ENCODE measurements at places on chromosomes 1 and 21. TPM values are rescaled to one million over a fixed set of nuclear protein-coding genes. Genes with fewer than 3 reads are reported as not detected.
A peak's percentile ranks its signal among the peaks of the same experiment; 100 is the strongest.

The RUNX3 gene
- total RNA-seq, result 180 TPM

The DEPDC1 gene
- total RNA-seq, result 16.0 TPM

The CRP gene
- not detected for total RNA-seq

The ITLN2 gene
- not detected for total RNA-seq

The YBX1 gene
- total RNA-seq, result 1,417 TPM

The RGS4 gene
- not detected for total RNA-seq

The LPAR3 gene
- 0.58 TPM for total RNA-seq

The WNT4 gene
- total RNA-seq, result not detected

- no peak for DNase-seq
These were observed 354.3 kb upstream of the NEGR1 start for GRCh38 chr1:72636631-72637030.

DNA sequence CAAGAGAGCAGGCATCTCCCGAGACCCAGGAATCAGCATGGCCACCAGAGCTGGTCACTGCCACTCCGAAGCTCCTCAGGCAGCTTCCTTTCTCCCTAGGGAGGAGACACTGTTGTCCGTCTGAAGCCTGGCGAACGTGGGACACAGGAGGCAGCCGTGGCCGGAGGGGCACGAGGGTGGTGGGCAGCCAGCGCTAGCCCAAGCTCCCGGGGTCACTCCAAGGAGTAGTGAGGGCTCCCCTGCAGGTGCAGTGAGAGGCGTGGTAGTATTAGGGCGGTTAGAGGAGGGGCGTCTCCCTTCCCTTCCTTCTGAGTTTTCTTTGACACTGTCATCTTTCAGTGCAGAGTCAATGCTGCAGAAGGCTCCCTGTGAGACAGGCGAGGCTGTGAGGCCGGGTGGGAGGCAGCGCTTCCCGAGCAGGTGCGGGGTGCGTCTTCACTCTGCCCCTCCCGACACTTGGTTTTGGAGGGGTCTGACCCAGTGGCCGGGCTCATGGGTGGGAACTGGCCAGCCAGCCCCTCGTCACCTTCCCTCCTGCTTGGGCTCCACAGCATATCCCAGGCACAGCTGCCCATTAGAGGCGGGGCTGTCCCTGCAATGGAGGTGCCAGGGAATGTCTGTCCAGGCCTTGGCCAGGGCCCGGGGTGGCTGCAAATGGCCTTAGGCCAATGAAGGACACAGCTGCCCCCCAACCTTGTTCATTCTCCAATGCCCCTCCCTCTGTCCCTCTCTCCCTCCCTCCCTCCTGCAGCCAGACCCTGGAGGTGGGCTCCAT is 171.6 kb upstream of the ARHGEF16 start:
- DNase-seq, result no peak

DNA sequence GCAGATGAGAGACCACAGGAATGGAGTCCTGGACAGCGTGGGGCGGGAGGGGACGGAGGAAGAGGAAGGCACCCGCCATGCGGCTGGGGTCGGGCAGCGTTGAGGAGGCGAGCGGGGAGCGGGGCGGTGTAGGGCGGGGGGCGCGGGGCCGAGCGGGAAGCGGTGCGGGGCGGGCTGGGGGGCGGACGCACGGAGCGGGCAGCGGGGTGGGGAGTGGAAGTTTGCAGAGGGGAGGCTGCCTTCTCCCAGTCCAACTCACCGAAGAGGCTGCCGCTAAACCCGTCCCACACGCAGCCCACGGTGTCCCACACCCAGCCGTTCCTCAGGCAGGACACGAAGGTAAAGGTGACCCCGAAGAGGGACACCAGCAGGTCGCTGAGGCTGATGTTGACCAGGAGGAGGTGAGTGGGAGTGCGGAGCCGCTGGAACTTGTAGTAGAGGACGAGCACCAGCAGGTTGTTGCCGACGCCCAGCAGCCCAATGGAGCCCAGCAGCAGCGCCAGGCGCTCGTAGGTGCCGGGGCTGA is 483 bp downstream of the CHML start:
- DNase-seq, result peak; percentile 52

- DNase-seq, result no peak
These were observed 18.3 kb downstream of the GRHL3 start for GRCh38 chr1:24337455-24337854.

DNA sequence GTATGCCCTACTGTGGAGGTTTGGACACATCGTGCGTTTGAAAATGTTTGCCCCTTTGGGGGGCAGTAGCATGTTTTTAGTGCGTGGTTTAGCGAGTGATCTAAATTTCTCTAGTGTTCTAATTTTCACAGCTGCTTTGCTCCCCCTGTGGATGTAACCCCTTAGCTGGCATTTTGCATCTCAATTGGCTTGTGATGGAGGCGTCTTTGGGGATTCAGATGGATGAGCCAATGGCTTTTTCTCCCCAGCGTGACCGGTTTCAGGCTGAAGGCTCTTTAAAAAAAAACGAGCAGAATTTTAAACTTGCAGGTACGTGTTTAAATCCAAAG is 836 bp downstream of the CDC7 start:
- DNase-seq, result peak; percentile 43

DNA sequence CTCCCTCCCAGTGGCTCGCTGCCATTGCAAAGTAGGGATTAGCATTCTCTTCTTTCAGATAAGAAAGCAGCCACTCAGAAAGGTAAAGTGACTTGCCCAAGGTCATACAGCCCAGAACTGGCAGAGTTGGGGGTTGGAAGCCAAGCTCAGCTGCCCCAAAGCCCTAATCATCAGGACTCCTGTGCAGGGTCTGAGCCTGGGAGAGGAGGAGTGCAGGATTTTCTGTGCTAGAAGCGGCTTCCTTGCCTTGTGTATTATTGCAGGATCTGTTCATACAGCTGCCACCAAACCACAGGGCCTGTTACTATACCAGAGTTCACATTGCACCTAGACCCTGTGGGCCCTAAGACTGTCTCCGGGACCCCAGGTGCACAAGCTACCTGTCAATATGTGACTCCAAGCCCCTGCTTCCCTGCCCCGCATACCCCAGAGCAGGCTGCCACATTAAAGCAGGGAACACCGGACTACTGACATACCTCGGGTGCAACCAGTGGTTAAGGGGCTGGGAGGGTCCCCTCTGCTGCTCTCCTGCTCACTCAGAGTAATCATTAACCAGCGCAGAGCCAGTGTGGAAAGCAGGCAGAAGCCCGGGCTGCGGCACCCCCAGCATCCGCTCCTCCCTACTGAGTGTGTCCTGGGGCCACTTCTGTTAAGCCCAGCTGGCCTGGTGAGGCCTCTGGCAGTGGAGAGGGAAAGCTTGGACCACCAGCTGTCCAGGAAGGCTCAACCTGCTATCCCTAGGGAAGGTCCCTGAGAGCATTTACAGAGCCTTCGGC is 15.8 kb downstream of the HSPG2 start:
- DNase-seq, result no peak

DNA sequence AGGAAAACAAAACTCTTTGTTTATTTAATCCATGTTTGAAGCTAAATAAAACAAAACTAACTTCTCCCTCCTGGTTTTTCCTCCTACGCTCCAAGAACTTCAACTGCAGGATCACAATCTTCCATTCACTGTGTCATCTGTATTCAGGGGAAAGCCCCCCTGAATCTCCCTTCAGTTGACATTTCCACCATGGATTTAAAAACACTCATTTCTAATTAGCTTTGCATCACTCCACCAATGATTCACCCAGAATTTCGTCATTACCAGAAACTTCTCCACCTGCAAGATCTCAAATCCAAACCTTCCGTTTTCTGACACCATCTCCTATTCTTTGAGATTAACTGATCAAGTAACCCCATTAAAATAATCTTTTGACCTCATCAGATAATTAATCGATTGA is 10.9 kb upstream of the RGS5 start:
- DNase-seq, result no peak

DNA sequence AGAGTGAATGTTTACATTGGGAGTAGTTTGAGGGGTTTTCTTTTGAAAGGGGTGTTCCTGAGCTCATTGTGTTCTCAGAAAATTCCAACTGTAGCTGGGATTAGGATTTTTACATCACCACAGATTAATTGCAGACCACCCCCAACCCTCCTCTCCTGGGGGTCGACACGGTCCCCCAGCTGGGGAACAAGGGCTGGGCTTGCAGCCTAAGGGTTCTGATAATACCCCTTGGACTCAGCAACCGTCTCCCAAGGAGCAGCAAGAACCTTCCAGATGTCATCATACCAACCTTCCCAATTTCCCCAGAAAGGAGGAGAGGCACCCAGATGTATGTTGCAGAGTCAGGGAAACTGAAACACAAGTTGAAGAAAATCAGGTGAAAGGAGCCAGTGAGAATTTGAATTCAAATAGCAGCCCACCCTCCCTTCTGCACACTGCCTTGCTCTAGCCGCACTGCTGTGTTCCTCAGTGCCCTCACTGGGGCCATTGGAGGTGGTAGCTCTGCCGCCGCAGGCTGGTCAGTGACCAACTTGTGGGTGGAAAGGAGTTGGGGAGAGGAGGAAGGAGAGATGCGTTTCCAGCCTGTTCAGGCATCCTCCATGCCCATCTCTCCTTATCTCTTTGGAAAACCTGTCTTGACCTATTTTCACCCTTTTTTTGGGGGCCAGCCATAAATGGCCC is 14.7 kb upstream of the IGFN1 start:
- DNase-seq, result no peak

GRCh38 chr1:25889470-25889869 is 14.0 kb upstream of the PAQR7 start:
- DNase-seq, result no peak

DNA sequence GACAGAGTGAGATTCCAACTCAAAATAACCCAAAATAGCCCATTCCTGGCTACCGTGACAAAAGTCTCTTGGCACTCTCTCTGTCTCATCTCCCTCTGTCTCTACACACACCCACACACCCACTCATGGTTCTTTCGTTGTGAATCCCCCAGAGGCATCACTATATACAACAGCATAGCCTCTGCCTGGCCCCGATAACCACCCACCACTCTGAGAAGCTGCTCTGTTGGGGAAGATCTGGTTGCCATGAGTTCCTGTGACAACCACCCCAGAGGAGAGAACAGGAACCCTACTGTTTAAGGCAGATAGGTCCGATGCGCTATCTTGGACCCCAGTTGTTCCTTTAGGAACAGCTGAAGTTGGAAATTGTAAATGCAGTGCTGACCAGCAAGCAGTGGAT is 70.4 kb upstream of the LYST start:
- peak; percentile 42 for DNase-seq

DNA sequence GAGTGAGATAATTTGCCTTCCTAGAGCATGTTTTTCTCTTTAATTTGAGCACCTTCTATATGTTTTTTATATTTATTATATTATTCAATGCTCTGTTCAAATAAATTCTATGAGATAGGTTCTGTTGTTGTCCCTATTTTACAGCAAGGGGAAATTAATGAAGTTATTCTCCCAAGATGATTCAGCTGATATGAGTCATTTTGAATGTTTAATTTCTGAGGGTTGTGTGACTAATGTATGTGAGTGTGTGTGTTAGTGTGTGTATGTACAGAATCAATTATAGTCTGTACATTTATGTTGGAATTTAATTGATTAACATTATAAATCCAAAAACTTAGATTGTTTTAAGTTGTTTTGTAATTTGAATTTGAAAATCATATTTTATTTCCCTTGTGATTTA is 1536.7 kb upstream of the B3GALT2 start:
- DNase-seq, result no peak

DNA sequence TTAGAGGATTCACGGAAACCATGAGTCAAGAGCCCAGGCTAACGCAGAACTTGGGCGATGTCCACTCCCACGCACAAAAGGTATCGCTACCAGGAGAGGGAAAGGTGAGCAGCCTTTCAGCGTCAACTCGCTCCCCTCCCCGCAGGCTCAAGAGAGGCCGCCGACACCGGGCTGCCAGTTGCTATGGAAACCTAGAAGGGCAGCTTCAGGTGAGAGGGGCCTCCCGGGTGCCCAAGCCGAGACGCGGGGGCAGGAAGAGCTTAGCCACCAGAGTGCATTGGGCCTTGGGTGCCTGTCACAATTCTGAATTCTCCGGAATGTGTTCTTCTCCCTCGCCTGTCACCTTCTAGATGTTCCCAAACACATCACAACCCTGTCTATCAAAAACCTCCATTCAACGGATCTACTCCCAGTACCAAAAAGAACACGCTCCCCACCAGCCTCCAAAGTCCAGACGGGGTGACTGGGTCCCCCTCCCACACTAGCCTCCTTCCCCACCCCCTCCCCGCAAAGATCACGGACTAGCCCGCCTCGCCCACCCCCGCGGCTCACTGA is 694 bp downstream of the MEAF6 start:
- DNase-seq, result peak; percentile 84

DNA sequence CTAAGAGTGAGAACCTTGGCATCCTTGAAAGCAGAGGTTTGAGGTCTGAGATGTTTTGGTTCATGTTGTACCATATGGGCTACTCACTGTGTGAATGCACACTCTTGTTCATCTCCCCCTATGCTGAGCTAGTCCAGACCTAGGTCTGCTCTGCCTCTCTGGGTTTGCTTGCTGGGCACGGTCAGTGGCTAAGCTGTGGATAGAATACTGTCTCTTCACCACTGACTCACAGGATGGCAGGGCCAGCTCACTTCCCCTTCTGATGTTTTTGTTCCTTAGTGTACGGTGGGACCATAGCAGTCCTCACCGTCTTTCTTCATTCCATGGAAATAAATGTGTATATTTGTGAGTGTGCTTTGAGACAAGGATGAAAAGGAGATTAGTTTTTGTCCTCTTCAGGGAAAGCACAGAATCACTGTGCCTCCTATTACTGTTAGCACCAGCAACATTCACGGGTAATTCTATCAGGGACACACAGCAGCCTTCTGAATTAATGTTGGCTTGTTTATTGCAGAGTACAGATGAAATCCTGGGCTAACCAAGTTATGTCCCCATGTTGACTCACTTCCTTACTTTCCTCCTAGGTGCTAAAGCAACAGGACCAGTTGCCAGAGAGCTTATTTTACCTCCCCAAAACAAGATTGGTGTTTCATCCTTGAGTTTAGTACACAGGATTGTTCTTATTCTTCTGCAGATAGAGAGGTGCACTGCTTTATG is 56.9 kb upstream of the IVNS1ABP start:
- DNase-seq, result no peak

- DNase-seq, result no peak
These were observed 61.9 kb downstream of the ACOT7 start for GRCh38 chr1:6331543-6332273.

- no peak for DNase-seq
These were observed 87.5 kb downstream of the IER5 start for GRCh38 chr1:181175955-181176354.

DNA sequence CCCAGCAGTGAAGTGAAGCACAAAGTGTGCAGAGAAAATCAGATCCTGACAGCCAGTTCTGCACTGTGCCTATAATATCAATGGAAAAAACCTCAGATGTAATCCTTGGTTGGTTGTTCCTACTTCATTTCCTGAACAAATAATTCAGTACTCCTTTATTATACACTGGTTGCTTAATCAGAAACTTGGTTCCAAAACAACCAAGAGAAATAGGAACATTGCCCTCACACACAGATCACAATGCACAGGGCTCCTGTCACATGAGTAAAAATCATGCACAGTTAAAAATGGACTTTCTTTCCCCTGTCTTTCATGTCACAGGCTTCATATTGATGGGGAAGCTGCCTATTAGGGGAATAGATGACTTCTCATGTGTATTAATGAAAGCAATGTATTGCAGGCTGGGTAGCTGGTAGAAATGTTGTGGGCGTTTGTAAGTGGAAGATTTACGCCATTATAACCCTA is 9.7 kb downstream of the DNASE2B start:
- DNase-seq, result no peak

Measured in activated CD8-positive, alpha-beta T cell treated with anti-CD3 and anti-CD28 coated beads for 36 hours (primary cell).